ENCODE measurements at places on chromosomes 5 and 9.

DNA sequence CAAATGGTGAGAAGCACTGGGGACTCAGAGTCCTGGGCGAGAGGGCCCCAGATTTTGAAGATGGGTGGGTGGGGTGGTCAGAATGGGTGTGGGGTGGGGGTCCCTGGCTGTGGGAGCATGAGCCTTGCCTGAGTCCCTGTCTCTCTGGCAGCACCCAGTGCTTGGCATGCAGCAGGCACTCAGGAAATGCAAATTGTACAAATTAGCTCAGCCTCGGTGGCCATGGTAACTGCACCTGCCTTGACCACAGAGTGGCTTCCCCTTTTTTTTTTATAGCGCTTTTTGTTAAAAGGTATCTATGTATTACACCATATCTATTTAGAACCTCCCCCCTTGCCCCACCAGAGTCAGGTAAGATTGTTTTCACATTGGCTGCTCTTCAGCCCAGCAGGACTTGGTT lies 19.2 kb upstream of the PITX1 start:
- DNase-seq = peak; percentile 73

- DNase-seq = no peak
Observed at GRCh38 chr5:80078921-80079320, 43.8 kb downstream of the THBS4 start.

GRCh38 chr9:23669776-23670175 lies 156.3 kb downstream of the ELAVL2 start:
- DNase-seq = no peak

DNA sequence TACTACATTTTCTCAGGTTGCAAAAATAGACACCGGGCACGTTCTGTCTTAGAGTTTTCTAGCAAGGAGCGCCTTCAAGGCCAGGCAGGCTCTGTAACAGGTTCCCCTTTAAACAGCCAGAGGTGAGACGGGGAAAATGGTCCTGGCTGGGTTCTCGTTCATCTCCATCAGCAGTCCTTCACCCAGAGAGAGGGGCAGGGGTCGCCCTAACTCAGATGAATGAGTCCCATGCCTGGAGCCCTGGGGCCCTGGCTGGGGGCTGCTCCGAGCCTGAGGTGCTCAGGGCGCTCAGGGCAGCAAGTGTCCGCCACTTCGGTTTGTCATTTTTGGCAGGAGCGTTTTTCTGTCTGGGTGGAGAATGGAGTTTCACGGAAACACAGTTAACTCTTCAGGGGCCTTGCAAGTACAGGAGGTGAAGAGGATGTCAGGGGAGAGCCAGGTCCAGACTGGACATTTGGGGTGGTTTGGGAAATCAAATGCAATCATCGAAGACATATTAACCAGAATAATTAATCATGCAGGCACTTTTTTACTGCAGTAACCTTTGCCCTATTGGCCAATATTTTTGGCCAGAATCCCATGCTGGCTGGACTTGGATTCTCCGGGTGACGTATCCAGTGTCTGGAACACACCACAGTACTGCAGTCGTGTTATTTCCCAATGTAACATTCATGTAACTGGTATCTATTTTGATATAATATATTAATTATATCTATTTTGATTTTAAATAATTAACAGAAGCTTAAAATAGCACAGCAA lies 2.9 kb downstream of the NTNG2 start:
- no peak for DNase-seq

- DNase-seq = no peak
Observed at GRCh38 chr9:87513880-87514535, 16.3 kb downstream of the DAPK1 start.

DNA sequence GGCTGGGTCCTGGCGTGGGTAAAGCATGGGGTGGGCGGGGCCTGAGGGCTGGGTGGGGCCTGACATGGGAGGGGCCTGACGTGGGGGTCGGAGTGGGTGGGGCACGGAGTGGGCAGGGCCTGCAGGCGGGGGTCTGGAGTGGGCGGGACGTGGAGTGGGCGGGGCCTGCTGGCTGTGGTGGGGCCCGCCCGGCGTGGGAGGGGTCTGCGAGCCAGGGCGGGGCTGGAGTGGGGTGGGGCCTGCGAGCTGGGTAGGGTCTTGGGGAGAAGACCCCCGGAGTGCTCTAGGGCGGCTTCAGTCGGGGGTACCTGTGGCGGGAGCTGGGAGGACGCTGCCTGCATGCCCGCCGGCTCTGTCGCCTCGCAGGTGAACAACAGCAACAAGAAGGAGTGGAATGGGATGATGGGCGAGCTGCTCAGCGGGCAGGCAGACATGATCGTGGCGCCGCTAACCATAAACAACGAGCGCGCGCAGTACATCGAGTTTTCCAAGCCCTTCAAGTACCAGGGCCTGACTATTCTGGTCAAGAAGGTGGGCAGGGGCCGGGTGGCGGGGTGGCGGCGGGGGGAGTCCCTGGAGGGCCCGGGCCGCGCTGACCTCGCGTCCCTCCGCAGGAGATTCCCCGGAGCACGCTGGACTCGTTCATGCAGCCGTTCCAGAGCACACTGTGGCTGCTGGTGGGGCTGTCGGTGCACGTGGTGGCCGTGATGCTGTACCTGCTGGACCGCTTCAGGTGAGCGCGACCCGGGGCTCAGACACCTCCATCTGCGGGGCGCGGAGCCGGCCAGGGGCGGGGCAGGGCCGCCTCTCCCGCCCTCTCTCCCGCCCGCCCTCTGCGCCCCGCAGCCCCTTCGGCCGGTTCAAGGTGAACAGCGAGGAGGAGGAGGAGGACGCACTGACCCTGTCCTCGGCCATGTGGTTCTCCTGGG lies 8.0 kb downstream of the LRRC26 start:
- DNase-seq = no peak

DNA sequence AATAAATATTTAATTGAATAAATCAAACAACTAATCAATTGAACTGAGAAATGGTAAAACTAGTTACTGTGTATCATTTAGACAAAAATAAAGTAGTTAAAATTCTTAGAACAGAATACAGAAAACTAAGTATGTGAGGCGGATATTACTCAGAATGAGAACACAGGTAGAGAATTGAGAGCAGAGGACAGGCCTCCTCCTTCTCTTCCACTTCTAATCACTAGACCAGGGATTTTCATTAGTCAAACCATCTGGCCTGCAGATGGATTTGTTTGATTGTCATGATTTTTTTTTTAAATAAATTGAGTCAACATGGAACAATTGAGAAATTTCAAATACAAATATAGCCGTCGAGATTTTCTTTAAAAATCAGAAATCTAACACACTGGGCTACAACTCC lies 198.6 kb upstream of the HMHB1 start:
- DNase-seq = no peak

- no peak for DNase-seq
Observed at GRCh38 chr9:134474055-134474370, 147.8 kb downstream of the RXRA start.

DNA sequence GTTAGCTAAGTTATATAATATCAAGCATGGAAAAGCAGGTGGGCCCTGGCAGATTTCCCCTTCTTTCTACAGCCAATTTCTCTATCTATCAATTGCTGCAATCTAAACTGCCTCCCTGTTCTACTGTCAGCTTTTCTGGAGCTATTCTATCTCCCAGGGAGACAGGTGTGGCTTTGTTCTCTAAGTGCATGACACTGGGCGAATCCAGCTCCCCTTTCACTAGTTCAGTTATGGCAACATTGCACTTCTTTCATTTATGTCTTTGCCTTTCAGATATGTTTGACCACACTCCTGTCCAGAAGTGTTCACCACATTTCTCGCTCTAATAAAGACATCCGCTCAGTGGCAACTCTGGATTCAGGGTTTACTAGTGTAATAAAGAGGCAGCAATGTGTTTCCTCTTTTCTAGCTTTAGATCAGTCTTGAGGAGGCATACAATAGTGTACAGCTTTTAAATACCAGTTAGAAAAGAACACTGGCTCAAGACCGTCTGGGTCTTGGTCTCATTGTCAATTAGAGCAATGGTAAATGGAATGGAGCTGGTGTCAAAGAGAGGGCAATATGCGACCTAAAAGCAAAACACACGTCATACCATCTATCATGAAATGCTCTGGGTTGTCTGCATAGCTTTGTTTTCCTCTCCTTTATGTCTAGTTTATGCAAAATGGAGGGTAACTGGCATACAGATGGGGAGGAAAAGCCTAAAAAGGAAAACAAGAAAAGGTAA lies 197.0 kb downstream of the SLF1 start:
- no peak for DNase-seq

DNA sequence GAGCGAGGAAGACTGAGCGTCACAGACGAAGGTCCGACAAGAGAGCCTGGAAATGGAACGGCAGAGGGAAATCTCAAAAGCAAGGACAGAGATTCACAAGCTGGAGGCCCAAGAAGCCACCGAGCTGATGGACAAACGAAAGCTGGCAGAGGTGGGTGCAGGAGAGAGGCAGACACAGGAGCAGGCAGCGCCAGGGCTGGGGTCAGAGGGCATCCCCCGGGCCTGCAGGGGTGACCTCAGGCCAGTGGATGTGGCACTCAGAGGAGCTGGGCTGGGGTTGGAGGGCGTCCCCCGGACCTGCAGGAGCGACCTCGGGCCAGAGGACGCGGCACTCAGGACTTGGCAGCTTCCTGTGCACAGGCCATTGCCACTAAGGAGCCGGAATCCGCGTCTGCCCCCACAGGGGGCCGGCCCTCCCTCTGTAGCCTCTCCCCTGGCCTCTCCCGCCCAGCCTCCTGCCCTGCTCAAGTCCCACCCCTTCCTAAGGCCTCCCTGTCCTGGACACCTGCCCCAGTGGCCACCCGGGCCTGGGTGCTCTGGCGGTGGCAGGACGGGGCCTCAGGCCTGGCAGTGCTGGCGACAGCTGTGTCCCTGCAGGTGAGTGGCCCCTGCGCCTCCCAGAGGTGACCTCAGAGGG lies 40.4 kb downstream of the EXD3 start:
- DNase-seq = no peak

- no peak for DNase-seq
Observed at GRCh38 chr9:37311938-37312708, 110.4 kb upstream of the GRHPR start.

DNA sequence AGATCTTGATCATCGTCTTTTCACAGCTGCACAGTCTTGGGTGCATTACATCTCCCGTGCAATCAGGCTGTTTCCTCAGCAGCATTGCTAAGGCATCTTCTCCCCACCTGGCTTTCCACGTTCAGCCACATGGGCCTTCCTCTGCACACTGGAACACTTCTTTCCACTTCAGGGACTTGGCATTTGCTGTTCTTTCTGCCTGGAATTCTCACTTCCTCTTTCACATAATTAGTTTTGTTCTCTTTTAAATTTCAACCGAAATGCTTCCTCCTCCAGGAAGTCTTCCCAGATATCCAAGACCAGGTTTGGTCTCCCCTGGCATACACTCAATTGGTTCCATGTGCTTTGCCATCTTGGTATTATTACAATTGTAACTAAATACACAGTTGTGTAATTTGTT lies 43.8 kb downstream of the WHRN start:
- no peak for DNase-seq

DNA sequence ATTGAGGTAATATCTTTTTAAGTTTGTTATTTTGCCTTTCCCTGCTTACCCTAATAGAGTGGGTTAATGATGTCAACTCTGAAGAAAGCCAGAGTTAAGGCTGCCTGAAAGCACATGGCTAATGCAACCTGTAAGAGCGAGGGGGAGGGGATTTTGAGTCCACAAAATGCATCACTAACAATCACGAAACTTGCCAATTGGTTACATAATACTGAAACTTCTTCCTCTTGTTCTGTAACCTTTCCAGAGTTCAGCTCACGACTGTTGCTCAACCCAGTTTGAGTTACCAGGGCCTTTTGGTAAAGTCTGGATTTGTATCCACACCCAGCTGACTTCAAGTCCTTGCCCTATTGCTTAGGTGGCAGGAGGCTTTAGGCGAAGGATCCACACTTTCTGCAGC lies 308.8 kb downstream of the EFNA5 start:
- peak; percentile 69 for DNase-seq

GRCh38 chr5:31452314-31452713 lies 79.6 kb downstream of the DROSHA start:
- no peak for DNase-seq

- DNase-seq = no peak
Observed at GRCh38 chr9:119544492-119544891, 175.3 kb upstream of the BRINP1 start.

DNA sequence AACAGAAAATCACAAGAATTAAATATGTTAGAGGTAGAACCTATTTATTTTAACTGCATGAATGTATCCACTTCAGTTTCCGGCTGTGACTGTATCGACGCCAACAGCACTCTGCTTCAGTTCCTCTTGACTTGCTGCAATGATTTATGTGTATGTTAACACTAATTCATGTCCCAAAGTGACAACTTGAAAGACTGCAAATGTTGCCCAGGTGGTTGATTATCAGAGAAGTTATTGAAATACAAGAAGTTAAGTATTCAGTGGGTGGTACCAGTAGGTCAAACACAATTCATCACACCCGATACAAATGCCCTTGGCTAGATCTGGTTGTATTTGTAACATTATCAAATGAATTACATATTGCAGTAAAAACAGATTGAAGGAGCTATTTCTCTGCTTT lies 622.7 kb upstream of the CDH18 start:
- DNase-seq = no peak

DNA sequence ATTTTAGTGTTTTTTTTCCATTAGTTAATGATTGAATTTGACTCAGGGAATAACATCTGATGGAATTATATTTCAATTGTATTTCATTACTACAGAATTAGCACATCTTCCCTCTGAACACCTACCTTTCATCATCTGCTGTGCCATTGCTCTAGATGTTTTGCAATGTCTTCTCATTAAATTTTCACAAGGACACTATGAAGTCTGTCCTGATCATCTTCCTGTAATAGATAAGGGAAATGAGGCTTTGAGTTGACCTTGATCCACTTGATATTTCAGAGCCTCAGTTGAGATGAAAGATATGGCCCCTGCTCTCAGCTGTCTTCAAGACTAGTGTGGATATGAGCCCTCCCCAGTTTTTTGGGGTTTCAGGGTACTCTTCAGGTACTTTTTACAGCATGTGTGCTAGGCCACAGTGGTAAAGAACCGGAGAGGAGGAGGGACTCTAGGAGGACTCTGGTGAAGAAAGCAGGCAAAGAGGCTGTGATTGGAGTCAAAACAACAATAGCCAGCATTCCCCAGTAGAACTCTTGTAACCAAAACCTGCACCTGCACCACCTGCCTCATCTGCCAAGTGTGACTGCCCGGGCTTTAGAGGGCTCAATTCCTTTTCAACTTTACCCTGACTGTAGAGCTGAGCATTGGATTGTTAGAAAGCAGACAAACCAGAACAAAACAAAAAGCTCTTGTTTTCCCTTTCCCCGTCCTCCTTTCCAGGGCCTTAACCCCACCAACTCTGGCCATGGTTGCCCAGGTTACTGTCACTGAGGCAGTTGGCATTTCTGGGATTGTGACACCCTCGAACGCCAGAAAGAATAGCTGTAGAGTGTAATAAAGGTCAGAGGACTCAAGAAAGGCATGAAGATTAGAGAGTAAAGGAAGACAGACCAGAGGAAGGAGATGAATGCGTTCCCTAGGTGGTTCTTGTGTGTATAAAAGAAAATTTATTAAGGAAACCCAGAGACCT lies 56.3 kb downstream of the ERAP1 start:
- no peak for DNase-seq

- DNase-seq = no peak
Observed at GRCh38 chr5:180464603-180464970, 29.6 kb upstream of the CNOT6 start.

- DNase-seq = peak; percentile 70
Observed at GRCh38 chr9:99118782-99119466, 14.0 kb downstream of the TGFBR1 start.
